ENCODE measurements at places on chromosomes 4 and X.

DNA sequence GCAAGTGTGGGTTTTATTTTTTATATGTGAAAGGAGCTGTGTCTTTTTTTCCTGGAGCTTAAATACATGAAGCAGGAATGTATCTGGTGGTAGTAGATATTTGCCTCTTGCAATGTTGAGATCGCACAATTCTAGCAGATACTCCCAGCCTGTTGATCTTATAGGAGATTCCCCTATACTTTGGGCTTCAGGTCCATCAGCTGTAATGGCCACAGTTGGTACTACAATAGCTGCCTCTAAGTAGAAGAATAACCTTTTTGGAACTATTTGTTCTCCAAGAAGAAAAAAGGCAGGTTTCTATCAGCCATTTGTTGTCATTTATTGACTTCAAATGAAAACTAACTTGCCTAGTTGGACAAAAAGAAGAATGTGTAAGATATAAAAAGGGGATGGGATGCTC is 37.7 kb downstream of the LIMCH1 start:
- DNase-seq, result no peak

DNA sequence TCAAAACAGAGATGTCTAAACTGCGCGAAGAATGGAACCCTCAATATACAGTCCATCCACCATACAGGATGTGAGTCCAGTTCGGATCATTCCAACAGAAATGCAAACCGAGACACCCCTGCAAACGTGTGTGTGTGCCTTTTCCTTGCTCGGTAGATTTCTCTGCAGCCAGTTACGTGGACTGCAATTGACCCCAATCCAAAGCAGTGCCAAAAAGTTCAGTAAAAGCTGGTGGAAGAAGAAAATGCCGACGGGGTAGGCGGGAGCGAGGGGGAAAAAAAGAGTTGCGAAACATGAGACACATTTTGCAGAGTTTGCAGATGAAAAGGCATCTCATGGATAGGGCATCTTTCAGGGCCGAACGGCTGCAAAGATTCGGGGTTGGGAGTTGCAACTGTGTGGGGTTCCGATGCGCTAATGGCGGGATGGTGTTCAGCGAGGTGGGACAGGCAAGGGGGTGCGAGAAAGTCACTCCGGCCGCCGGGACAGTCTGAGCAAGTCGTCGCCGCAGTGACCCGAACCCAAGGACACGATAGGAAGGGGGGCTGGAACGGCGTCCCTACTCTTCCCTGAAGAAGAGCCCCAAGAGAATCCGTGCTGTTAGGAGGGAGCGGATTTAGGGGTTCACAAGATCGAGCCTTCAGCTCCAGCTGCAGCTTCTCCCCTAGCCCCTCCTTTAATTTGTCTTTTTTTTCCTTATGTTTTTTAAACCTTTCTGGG is 3.8 kb downstream of the PHOX2B start:
- no peak for DNase-seq

DNA sequence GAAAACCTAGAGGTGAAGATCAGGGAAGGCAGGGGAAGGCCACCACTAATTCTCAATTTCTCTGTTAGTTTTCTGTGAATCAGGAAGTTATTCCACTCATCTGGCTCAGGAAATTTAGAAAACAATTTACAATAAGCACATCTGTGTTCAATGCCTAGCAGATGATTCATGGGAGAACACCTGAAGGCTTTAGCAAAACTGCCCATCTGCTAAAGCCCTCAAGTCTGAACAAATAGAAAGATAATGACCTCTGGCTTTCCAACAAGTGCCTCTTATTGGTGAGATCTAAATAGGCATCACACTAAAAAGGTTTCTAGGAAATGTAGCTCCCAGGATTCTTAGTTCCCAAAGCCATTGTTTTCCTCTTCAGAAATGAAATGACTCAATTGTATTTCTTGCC is 122.1 kb upstream of the GNPDA2 start:
- no peak for DNase-seq

DNA sequence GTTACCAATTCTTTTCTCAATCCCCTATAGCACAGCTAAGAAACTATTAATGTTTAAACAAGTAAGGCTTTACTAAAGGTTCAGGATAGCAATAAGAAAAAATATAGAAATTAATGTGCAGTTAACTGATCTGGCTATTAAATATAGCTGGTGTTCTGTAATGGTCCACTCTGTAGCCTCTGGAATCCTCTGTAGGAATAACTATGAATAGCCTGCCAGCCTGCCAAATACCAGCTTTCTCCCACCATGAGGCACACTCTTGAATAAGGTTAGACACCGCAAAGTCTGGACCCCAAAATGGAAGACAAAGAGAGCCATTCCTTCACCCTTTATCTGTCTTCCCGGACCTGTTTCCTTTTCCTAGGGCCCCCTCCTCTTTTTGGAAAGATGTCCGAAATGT is 30.6 kb downstream of the CEP44 start:
- DNase-seq, result no peak

- DNase-seq, result no peak
These were observed 5.7 kb downstream of the CBLL2 start for GRCh38 chrX:22278375-22278774.

DNA sequence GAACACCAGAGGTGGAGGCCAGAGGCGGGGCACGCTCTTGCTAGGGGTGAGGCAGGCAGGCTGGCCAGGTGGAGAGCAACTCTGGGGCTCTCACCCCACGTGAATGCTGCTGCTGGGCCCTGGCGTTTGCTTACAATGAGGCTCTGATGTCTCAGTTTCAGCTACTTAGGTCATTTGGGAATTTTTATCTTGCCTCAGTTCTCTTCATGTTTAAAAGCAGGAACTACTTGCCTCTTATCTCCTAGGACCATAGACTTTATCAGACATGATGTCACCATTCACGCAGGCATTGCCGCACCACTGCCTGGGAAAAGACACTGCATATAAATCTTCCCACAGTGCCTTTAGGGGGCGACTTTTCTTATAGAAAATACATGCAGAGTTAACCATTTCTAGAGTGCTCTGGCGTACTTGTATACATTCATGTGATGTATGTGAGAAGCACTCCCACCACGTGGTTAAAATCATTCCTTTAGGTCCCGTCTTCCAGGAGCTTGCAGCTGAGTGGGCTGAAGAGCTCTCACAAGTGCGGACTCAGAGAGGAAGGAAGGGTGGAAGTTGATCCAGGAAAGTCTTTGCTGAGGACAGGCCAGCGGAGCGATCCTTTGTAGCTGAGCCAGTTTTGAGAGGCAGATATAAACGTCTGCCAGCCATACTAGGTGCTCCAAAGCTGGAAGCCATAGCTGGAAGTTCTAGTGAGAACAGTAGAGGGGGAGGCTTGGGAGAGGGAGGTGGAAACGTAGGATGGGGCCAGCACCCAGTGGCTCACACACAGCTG is 84.3 kb upstream of the CLDN34 start:
- DNase-seq, result no peak

DNA sequence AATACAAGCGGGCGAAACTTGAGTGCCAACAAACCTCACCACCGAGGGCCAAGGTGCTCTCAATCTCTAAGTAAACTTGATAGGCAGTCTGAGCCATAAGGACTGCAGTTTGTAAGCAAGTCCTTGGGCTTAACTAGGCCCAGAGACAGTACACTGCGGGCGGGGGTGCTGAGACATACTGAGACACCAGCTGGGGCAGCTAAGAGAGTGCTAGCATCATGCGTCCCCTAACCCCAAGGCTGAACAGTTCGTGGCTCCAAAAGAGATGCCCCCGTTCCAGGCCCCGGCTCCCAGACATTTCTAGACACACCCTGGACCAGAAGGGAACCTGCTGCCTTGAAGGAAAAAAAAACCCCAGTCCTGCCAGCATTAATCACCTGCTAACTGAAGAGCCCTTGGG is 126.8 kb upstream of the PRDX4 start:
- no peak for DNase-seq

DNA sequence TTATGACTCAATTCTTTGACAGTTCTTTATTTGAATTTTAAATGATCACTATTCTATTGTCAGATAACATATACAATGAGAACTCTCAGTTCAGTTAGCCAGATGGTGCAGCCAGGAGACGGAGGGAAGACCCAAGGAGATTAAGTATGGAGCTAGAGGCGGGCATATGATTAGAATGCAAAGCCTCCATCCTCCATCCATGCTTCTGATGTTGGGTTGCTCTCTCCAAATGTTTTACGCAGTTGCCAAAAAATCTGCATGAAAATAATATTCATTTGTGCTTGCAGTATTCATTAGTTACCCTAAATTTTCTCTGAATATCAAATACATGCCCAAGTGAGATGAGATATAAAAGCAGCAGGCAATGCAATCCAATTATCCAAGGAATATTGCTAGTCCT is 874.8 kb downstream of the C4orf33 start:
- DNase-seq, result no peak

DNA sequence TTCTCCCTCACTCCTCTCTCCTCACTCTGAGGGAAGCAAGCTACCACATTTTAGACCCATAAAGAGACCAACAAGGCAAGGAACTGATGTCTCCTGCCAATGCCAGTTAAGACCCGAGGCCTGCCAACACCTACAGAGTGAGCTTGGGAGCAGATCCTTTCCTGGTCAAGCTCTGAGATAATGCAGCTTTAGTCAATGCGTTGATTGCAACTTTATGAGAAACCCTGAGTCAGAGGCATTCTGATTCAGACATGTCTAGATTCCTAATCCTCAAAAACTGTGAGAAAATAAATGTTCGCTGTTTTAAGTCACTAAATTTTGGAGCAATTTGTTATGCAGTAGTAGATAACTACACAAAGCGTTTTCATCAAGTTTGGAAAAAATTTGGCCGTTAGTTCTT is 115.5 kb downstream of the JADE1 start:
- DNase-seq, result no peak

- DNase-seq, result peak; percentile 2
These were observed 736.1 kb upstream of the ADGRL3 start for GRCh38 chr4:60463857-60464502.

GRCh38 chrX:133981924-133982323 is 3.5 kb downstream of the GPC3 start:
- no peak for DNase-seq

GRCh38 chr4:16794816-16795445 is 103.5 kb downstream of the LDB2 start:
- peak; percentile 10 for DNase-seq

DNA sequence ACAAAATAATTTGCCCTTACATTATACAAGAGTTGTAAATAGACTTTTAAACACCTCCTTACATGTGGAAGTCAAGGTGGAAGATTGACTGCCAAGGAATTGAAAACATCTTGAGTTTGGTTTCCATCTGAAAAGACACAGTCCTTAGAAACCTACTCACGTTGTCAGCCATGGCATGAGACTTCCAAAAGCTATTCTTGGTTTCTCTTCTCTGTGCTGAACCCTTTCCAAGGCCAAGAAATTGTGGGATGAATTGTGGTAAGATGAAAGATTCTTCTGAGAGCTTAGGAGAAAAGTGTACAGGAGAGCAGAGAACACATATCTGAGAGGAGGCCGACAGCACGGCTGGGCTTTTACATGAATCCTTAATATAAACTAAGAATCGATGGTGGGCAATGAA is 370.0 kb downstream of the FBXW7 start:
- DNase-seq, result no peak

DNA sequence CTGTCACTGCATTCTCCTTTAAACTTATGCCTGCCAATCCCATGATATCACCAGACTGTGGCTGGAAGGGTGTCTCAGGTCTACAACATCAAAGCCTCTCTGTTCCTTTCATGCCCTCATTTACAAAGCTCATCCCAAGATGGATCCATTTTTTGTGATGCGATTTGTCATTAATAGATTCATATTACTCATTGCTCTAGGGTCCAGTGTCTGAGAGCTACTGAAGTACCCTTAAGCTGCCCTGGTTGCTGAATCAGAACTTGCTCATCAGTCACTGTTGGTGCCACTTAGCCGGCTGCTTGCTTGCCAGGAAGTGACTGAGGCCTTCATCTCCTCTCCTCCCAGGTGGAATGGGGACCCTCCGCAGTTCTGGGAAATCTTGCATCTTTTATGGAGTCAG is 395.5 kb upstream of the BOD1L1 start:
- DNase-seq, result no peak

GRCh38 chrX:139881572-139881971 is 51.3 kb downstream of the ATP11C start:
- DNase-seq, result no peak

- DNase-seq, result no peak
These were observed 37.8 kb downstream of the OCRL start for GRCh38 chrX:129577877-129578276.

- no peak for DNase-seq
These were observed 338.6 kb upstream of the MAGEB2 start for GRCh38 chrX:29876733-29877132.

DNA sequence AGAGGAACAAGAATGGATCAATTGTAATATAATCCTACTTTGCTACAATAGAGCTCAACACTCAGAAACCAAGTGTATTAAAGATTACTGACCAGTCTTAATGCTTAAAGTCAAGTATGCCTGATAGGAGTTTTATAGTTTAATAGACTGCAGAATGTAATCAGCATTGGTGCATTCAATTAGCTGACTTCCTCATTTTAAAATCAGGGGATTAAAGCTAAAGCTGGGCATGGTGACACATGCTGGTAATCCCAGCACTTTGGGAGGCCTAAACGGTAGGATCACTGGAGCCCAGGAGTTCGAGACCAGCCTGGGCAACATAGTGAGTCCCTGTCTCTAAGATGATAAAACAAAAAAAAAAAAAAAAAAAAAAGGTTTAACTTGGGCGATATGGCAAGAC is 10.8 kb downstream of the HNRNPDL start:
- no peak for DNase-seq
